ENCODE measurements at places on chromosomes 6 and 20.
A peak's percentile ranks its signal among the peaks of the same experiment; 100 is the strongest.

DNA sequence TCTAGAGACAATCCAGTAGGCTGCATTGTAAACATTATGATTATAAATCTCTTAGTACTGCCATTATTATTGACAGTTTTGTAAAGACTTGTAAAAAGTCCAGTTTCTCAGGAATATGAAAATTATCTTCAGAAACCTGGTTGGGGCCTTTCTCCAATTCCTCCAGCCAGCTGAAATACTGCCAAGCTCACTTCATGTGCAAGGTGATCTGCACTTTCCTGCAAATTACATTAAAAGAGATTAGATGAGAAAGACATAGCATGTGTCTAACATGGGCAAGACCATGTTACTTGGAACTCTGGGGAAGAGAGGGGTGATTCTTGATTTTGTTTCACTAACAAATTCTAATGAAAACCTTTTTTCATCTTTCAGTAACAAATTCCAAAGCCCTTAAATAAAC lies 24.0 kb downstream of the PGM3 start:
- DNase-seq = no peak

- no peak for DNase-seq
Observed at GRCh38 chr6:113805811-113806495, 51.2 kb upstream of the MARCKS start.

- DNase-seq = no peak
Observed at GRCh38 chr6:121881974-121882667, 446.7 kb downstream of the GJA1 start.

DNA sequence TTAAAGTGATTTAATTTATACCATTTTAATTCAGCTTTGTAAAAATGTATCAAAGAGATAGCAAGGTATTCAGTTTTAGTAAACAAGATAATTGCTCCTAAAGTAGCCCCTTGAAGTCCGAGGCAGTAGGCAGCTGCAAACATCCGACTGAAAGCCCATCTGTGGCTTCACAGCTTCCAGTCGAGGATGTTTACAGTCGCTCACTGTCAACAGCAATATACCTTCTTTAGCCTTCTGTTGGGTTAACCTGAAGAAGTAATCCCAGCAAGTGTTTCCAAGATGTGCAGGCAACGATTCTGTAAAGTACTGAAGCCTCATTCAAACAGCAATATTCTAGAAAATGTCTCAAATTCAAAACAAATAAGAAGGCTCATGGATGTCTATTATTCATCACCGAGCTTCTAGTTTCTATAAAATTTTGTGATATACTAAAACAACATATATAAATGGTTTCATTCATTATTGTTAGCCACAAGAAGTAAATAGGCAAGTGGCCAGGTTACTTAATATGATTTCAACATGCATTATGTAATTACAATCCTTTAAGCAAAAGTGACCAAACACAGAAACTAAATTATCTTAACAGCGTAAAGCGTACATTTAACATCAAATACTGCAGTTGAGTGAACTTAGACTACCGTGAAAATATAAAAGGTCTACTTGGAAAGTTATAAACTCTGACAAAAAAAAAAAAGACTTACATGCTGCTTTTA lies 115.0 kb downstream of the OGFRL1 start:
- no peak for DNase-seq

- no peak for DNase-seq
Observed at GRCh38 chr20:3987296-3987695, 28.1 kb downstream of the RNF24 start.

DNA sequence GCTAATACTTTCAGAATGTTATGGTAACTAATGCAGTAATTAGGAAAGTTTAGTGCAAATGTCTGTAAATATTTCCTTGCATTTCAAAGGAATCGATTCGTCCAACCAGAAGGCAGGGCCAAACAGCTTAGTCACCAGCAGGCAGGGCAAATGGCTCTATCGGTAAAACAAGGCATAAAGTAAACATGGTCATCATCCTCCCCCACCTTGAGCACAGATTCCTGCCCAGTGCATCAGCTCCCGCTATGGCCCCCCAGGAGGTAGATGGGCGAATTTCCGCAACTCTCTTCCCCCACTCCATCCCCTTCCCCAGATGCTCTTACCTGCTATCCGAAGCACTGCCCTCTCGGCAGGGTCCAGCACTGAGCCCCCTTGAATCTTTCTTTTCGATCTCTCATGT lies 103.8 kb upstream of the BEND6 start:
- DNase-seq = no peak

DNA sequence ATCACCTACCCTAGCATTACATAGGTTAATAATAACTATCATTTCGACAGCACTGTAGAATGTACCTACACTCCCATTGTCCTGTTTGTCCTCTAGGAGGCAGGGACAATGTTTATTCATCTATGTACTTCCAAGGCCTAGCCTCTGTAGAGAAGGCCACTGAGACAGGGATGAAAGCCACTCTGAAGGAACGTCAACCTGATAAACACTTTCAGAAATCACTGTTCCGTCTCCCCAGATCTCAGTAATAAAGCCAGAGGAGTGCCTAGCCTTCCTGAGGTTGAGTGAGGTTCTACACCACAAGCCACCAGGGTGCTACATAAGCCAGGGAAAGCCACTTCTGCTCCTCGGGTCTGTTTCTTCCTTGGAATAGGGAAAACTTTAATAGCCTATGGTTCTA lies 44.8 kb downstream of the POPDC3 start:
- DNase-seq = no peak

- no peak for DNase-seq
Observed at GRCh38 chr6:169167581-169168301, 85.9 kb downstream of the THBS2 start.

- DNase-seq = no peak
Observed at GRCh38 chr6:80698459-80698858, 592.0 kb downstream of the BCKDHB start.

DNA sequence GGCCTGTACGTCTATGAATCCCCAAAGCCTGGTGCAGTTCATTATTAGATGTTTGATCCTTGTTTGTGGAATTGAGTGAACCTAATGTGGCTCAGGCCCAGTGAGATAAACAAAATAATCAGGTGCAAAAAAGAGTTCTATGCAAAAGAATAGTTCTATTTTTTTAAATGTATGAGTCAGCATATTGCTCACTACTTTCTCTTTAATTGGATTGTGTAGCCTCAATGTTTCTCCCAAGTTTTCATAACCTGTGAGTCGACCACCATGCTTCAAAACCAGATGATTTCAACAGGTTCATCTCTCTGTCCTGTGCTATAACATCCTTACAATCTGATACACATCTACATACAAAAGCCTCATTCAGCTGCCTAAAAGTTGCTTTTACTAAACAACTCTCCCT lies 116.5 kb upstream of the HDAC2 start:
- DNase-seq = no peak

GRCh38 chr6:170447561-170447930 lies 105.6 kb downstream of the PSMB1 start:
- no peak for DNase-seq

- DNase-seq = no peak
Observed at GRCh38 chr6:77298283-77298682, 165.0 kb downstream of the HTR1B start.

DNA sequence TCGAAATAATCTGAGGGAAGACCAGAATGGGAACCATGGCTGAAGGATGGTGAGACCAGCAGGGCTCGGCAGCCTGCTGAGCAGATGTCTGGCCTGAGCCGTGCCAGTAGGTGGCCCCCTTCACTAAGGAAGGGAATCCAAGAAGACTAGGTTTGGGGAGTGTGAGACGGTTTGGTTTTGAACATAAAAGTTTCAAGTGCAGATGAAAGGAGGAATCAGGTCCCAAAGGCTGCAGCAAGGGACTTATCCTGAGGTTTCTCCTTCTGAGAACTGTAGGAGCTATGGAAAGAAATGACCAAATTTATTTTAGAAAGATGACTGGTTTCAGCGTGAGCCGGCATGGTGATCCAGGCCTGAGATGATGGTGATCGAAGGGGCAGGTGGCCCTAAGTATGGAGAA lies 4.6 kb upstream of the OSER1 start:
- peak; percentile 62 for DNase-seq

GRCh38 chr20:26163890-26164289 lies 467.2 kb upstream of the ZNF337 start:
- no peak for DNase-seq

DNA sequence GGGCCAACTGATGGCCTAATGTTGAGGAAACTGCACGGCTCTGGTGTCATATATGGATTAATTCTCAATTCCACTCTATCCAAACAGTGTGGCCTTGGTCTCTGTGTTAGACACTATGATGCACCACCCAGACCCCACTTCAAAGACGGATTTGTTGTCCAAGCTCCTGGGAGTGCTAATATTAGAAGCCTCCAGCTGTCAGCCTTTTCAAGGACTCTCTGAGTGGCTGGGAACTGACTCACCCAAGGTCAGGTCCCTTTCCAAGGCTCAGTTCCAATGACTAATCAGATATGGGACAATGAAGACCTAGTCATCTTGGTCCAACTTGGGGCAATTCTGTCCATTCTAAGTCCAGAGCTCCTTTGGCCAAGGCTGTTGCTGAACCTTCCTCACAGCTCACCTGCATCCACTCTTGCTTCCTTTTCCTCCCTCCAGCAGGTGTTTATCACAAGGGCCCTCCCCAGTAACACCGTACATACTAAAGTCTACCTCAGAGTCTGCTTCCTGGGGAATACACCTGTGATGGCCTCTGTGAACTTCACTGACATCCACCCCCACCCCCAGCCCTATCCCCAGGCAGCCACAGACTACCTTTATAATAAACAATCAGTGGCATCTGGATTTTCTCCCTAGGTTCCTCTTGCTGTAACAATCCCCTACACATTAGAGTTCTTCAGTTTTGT lies 7.2 kb upstream of the IL20RA start:
- DNase-seq = no peak

DNA sequence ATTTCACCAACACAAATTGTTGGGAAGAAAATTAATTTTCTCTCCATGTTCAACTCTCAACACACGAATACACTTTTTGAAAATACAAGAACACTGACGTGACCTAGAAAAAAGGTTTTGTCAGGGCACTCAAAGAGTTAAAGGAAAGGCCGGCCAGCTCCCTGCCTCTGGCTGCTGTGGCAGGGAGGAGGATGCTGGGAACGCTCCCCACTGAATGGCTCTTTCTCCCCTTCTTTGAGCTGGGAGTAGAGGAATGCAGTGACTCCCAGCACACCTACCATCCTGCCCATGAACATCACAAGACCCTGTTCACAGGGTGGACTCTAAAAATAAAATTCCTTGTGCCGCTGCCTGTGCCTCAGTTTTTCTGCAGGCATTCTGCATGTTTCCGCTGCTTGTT lies 47.0 kb downstream of the MAP3K5 start:
- no peak for DNase-seq

Data from stimulated activated CD8-positive, alpha-beta memory T cell treated with anti-CD3 and anti-CD28 coated beads, Interleukin-2, amount 100 ng/mL, for 48 hours (primary cell).